NCI-H460 (cell line): ENCODE measurements at places on chromosomes 2 and 18.

DNA sequence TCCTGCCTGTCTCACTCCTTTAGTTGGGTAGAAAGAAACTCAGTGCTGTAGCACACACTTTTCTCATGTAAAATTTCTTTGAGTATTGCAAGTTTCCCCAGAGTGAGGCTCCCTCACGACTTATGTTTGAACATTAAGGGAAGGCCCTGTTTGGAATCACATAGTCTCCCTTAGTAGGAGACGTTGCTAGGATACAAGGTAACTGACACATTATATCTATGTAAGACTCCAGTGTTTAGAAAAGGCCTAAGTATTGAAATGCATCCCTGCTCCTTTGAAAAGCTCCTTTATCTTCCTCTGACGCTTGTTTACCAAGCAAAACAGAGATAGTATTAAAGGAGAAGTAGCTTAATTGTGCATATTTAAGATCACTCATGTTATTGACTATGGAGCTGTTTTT is 248.2 kb downstream of the PHLPP1 start:
- DNase-seq, result no peak

GRCh38 chr2:151757861-151758260 is 23.6 kb upstream of the NEB start:
- no peak for DNase-seq

GRCh38 chr2:163252199-163252598 is 413.6 kb upstream of the KCNH7 start:
- DNase-seq, result no peak

- DNase-seq, result no peak
Measured at GRCh38 chr2:27446057-27446456, 3.9 kb downstream of the KRTCAP3 start.

- no peak for DNase-seq
Measured at GRCh38 chr2:51789918-51790317, 758.0 kb upstream of the NRXN1 start.

DNA sequence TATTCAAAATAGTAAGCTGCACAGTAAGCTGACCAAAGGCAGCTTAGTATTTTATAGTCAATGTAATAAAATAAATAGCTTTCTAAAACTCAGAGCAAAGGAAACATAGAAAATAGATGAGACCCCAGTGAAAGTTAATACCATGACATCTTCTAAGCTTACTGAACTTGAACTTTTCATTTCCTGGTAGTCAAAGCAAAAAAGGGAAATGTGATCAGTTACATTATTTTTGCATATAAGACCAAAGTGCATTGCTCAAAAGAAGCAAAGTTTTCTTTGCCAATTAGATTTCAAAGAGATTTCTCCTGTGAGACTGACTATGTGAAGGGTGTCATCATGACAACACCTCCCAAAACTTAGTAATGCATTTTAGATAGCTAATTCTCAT is 70.2 kb downstream of the MYO1B start:
- DNase-seq, result no peak

GRCh38 chr2:190670182-190670946 is 21.5 kb downstream of the NAB1 start:
- DNase-seq, result no peak

DNA sequence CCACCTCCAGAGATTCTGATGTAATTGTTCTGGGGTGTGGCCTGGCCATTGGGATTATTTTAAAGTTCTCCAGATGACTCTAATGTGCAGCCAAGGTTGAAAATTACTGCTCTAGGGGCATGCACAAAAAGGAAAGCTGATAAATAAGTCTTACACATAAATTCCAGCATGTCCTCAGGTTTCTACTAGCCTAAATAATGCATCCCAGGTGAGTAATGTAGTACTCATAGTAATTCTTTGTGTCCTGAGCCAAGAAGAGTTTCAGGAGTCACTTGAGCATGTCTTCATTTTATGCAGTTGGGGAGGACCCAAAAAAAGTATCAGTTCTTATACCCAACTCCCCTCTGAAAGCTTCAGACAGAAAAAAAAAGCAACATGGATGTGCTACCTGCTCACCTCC is 130.1 kb upstream of the SP5 start:
- DNase-seq, result no peak

- no peak for DNase-seq
Measured at GRCh38 chr2:43318791-43319190, 92.4 kb upstream of the ZFP36L2 start.

DNA sequence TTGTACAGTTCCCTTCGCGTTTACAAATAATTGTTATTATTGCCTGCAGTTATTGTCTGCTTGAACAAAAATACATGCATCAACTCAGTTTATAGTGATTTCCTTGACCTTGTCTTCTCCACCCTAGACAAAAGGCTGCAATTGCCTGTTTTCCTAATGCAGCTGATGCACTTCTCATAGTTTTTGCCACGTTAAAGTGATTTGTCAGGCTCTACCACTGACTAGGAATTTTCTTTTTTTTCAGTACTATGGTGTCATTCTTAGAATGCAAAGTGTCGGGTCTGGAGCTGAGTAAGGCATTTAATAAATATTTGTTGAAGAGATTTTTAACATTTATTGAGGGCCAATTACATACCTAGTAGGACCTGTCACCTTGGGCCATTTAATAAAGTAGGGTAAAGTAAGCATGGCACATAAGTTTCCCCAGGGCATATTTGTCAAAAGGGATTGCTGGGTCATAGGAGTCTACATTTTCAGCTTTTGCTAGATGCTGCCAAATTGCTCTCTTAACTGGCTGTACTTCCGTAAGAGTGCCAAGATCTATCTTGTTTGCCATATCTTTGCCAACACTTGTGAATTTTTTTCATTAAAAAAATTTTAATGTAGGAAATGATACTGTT is 24.1 kb downstream of the ACSL3 start:
- DNase-seq, result no peak

GRCh38 chr2:126952216-126952615 is 53.5 kb downstream of the TEX51 start:
- DNase-seq, result no peak

- no peak for DNase-seq
Measured at GRCh38 chr18:48325115-48325665, 84.0 kb downstream of the ZBTB7C start.

GRCh38 chr18:54284981-54285785 is 15.9 kb downstream of the POLI start:
- no peak for DNase-seq

DNA sequence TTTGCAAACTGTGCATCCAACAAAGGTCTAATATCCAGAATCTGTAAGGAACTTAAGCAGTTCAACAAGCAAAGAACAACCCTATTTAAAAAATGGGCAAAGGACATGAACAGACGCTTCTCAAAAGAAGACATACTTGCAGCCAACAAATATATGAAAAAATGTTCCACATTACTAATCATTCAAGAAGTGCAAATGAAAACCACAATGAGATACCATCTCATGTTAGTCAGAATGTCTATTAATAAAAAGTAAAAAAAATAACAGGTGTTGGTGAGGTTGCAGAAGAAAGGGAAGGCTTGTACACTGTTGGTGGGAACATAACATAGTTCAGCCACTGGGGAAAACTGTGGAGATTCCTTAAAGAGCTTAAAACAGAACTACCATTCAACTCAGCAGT is 126.2 kb downstream of the NAT8 start:
- DNase-seq, result no peak

- DNase-seq, result no peak
Measured at GRCh38 chr2:63654959-63655358, 66.2 kb downstream of the MDH1 start.

DNA sequence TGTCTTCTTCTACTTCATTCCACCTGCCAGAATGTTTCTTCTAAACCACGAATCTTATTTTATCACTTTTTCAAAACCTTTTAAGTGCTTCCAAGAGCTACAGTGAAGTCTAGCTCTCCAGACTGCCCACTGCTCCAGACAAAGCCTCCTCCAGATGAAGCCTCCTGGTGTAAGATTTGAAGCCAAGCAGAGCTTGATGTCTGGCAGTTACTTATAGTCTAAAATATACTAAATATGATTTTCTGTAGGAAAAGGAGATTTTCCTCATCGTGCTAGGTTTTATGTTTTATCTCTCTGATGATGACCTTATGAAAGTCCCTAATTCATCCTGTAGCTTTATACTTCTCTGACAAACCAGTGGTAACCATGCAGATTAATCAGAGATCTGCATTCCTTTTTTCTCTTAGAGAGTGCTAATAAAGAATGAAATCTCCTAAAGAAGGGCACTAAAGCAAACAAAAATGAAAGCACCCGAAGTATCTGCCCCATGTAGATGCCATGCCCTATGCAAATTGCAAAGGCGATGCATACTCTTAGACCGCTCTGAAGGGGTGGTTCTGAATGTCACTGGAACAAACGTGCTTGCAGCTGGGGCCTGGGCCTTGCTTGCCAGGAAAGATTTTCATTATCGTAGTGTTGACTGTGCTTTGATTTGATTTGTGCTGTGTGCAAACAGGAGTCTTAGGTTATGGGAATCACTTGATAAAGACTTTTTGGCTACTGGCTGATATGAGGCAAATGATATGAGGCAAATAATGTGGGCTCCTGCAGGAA is 314.2 kb downstream of the PID1 start:
- DNase-seq, result no peak

GRCh38 chr18:44090453-44090852 is 590.2 kb upstream of the SETBP1 start:
- no peak for DNase-seq

DNA sequence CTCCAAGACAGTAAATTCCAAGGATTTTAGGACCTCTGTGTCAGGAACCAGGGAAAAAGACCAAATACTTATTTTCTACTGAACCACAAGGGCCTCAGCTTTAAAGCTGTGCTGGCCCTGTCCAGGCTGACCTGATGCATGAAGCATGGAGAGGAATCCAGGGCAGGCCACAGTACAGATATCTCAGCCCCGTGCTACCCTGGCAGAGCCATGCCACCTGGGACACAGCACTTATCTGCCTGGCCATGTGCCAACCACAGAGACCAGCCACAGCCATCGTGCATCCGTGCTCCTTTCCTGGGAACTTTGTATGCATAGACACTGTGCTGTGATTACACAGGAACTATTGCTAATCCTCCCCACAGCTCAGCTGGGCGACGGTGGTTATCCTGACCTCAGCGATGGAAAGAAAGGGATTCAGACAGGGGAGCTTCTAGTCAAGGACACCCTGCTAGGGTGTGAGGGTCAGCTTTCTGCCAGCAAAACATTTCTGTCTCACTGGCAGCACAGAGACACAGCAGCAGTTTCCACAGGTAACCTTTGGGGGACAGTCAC is 687.4 kb upstream of the ID2 start:
- no peak for DNase-seq

- no peak for DNase-seq
Measured at GRCh38 chr18:9333441-9334328, 888 bp upstream of the TWSG1 start.

- DNase-seq, result no peak
Measured at GRCh38 chr2:34229998-34230397, 630.9 kb upstream of the FAM98A start.

GRCh38 chr2:238187618-238188548 is 15.6 kb downstream of the ILKAP start:
- no peak for DNase-seq

GRCh38 chr18:71018816-71019215 is 730.0 kb downstream of the SOCS6 start:
- no peak for DNase-seq

DNA sequence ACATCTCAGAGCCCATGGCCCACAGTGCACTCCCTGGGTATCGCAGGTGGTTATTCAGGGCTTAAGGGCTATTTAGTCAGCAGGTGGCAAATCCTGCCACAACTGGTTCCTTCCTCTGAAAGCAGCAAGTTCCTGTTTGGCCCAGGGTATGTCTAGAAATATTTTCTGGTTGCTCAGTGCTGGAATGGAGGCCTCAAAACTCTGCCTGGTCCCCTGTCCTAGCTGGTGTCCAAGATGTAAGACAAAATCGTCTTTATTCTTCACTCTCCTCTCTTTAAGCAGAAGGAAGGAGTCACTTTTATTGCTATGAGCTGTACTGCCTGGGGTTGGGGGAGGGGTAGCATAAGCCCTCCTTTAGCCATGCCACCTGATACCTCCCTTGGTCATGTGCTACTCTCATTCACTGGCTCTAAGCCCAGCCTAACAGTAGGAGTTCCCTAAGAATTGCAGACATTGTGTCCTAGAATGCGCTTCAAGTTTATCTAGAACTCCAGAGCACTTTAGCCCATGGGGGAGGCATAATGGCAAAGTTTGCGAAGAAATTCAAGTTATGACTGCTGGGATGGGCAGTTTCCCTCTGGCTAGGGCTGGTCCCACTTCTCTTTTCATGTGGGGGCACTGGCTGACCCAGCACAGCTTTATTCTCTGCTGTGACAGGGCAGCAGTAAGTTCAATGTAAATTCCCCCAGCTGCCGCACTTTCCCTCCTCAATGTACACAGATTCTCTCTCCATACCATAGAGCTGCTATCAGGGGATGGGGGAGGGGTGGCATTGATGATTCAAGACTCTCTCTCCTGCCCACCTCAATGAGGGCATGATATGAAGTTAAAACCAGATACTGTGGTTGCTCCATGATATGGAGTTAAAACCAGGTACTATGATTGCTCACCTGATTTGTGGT is 27.1 kb upstream of the CWC22 start:
- DNase-seq, result no peak

- no peak for DNase-seq
Measured at GRCh38 chr18:56615738-56616520, 22.5 kb downstream of the TXNL1 start.

DNA sequence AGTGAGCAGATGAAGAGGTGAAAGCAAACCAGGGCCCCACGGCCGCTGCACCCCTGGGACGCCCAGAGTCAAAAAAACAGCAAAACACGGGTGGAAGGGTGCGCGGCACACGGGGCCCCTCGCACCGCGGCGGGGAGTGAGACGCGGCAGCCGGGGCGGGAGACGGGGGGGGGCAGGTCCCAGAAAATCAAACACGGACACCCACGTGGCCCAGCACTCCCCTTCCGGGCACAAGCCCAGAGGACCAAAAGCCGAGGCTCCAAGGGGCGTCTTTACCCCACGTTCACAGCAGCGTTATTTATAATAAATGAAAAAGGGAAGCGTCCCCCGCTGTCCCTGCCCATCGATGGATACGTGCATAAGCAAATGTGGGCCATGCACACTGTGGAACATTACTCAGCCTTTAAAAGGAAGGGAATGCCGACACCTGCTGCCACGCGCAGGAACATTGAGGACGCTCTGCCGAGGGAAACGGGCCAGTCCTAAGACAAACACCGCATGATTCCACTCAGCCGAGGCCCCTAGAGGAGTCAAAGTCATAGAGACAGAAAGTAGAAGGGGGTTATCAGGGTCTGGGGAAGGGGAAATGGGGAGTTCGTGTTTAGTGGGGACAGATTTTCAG is 677 bp upstream of the COPS9 start:
- no peak for DNase-seq

- DNase-seq, result no peak
Measured at GRCh38 chr2:63500398-63500797, 87.9 kb downstream of the WDPCP start.

- DNase-seq, result no peak
Measured at GRCh38 chr2:148959745-148960144, 78.8 kb upstream of the LYPD6B start.

DNA sequence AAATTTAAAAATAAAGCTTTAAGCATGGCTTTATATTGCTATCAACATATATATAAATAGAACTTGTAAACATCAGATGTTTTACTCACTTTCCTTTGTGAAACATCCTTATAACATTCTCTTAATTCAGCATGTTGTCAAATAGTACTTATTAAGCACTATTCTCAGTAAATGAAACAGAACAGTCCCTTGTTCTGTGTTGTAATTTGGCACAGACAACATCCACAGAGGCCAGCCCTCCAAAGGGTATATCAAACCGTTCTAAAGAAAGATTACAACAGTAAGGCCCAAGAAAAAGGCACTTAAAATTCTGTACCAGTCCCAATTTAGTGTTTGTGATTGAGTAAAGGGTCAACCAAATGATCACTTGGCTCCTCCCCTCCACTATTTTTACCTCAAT is 46.0 kb downstream of the GAREM1 start:
- DNase-seq, result no peak
